ENCODE measurements at places on chromosomes 6 and 20.

DNA sequence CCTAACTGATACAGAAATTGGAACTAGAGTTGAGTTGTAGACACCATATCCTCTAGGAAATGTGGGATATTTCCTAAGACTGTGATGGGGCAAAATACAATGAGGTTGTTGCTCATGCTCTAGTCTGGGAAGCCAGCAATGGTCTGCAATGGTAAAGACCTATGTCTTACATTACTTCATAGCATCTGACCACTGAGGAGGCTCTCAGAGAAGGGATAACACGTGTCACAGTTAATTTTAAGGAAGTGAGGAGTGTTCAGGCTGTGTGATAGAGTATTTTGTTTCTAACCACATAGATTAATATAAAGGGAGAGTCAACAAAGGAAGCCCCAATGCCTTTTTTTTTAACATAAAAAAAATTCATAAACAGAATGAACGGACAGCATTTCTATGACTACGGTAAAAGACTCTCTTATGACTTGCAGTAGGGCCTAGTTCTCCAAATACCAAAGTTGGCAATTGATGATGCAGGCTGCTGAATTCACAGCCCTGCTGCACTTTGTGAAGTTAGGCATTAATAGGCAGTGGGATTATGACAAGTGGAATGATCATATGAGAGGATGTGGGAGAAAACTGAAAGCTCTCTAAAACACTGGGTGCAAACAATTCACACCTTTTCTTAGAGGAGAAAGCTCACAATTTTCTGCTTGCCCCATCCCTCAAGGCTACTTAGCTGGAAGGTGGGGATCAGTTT, 13.7 kb downstream of the KCNS1 start:
- DNase-seq = no peak

DNA sequence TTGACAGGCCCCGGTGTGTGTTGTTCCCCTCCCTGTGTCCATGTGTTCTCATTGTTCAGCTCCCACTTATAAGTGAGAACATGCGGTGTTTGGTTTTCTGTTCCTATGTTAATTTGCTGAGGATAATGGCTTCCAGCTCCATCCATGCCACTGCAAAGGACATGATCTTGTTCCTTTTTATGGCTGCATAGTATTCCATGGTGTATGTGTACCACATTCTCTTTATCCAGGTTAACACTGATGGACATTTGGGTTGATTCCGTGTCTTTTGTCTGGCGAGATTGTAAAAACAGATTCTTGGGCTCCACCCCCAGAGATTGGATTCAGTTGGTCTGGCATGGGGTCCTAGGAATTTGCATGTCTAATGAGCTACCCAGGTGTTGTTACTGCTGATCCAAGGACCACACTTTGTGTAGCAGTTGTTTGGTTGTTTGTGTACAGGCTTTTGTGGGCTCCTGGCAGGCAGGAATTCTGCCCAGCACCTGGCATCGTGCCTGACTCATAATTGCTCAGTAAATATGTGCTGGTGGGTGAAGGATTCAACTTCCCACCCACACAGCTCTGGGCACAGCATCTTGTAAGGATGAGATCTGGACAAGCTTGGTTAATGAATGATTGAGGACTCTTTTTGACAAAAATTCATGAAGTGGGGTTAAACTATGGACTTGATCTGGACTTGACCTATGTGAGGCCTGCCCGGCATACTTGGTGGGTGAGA, 5.2 kb downstream of the TOX2 start:
- DNase-seq = no peak

GRCh38 chr6:166266336-166266735, 41.9 kb downstream of the PRR18 start:
- no peak for DNase-seq

- no peak for DNase-seq
These were observed 148.3 kb downstream of the HACE1 start for GRCh38 chr6:104711371-104711770.

- DNase-seq = no peak
These were observed 86.2 kb upstream of the PRL start for GRCh38 chr6:22383016-22383415.

DNA sequence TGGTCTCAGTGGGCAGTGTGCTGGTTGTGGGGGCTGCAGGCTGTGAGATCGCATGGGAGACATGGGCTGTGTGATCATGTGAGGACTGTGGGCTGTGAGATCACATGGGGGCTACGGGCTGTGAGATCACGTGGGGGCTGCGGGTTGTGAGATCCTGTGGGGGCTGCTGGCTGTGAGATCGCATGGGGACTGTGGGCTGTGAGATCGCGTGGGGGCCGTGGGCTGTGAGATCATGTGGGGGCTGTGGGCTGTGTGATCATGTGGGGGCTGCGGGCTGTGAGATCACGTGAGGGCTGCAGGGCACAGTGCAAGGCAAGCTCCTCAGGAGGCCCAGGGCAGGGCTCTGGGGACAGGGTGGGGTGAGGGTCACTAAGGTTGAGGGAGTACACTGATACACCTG, 140.5 kb upstream of the CST7 start:
- DNase-seq = no peak

- DNase-seq = no peak
These were observed 107.0 kb downstream of the JARID2 start for GRCh38 chr6:15352845-15353244.

DNA sequence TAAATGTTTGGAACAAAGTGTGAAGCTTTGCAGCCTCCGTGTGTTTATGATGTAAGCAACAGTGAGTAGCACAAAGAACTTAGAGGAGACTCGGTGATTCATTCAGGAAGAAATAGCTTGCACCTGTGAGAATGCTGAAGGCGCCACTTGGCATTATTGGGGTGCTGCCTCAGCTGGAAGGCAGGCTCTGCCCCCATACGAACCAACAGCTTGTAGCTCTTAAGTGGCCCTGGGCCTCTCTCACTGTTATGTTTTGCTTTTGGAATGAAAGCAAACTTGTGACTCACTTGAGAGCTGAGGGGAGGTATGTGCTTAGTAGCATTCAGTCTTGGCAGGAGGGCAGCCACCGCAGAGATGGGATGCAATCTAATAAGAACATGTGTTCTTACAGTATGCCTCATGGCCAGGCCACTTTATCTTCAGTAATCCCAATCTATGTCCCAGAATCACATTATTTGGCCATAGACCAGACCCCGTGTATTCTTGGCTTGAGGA, 310.7 kb downstream of the EYA4 start:
- DNase-seq = no peak

DNA sequence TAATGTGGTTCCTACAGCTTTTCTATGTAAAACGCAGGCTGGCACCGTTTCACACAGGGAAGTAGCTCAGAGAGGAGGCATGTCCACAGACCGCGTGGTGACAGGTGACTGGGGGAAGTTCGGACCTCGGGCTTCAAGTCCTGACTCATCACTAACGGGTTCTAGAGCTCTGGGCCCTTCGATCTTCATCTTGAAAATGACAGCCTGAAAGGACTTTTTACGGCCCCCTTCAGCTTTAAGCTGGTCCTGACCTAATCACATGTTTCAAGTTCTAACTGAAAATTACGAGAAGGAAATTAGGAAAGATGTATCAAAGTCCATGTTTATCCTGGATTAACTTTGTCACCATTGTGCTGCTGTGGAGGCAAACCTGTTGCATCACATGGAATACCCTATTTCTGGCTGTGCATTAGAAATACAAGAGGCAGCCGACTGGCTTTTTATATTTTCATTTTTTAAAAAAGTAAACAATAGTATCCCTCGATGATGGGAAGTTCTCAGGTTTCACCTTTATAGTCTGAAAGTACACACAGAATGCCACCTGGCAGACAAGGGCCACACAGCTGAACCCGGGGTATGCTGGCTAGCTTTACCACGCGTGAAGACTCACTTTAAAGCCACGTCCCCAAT, 2.0 kb downstream of the MAN1A1 start:
- no peak for DNase-seq

- DNase-seq = no peak
These were observed 32.2 kb downstream of the C6orf52 start for GRCh38 chr6:10662207-10662606.

DNA sequence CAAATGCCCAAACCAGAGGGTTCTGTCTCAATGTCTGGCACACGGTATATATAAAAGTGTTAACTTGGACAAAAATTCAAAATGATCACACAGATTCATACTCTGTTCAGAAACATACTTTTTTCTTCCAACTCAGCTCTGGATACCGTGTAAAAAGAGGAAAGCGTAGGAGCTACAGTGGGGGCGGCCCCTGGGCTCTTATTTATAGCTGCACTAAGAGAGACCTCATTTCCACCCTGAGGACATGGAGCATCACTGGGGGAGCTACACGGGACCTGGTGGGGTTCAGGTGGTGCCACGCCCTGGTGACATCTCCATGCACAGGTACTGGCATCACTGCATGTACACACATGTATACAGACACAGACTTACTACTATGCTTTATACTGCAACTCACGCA, 185.9 kb upstream of the FOXQ1 start:
- DNase-seq = no peak

DNA sequence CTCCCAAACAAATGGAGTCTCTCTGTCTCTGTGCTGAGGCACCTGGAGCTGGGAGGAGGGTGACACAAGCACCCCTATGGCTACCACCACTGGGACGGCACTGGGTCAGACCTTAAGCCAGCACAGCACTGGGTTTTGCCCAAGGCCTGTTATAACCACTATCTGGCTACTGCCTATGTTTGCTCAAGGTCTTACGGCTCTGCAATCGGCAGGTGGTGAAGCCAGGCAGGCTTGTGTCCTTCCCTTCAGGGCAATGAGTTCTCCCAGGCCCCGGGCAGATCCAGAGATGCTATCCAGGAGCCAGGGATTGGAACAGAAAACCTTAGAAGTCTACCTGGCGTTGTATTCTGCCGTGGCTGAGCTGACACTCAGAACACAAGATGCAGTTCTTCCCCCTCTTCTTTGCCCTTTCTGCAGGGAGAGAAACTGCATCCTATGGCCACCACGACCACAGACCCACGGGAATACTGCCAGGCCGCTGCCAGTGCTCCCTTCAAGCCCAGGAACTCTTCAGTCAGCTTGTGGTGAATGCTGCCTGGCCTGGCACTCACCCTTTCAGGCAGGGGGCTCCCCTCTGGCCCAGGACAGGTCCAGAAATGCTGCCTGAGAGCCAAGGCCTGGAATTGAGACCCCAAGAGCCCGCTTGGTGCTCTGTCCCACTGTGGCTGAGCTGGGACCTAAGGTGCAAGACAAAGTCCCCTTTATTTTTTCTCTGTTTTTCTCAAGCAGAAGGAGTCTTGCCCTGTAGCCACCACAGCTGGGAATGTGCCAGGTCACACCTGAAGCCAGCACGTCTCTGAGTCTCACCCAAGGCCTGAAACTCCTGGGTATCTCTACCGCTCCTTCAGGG, 67.0 kb upstream of the FRMD1 start:
- DNase-seq = no peak

DNA sequence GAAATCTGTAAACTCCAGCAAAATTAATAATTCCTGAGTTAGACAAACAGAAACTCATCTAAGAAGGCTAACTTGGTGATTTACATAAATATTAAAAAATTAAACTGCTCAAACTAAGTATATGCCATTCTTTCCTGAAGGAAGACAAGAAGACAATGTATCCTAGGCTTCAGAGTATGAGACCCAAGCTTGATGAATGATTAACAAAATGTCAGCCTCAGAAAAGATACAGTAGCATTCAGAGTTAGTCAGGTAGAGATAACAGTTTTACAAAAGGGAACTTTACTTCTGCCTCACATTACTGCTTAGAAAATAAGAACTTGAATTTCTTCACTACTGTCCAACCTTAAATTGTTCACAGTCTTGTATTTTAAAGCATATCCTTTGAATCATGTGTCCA, 12.0 kb downstream of the CSNK2A1 start:
- no peak for DNase-seq

- DNase-seq = no peak
These were observed 104.3 kb downstream of the RNF144B start for GRCh38 chr6:18491308-18492045.

DNA sequence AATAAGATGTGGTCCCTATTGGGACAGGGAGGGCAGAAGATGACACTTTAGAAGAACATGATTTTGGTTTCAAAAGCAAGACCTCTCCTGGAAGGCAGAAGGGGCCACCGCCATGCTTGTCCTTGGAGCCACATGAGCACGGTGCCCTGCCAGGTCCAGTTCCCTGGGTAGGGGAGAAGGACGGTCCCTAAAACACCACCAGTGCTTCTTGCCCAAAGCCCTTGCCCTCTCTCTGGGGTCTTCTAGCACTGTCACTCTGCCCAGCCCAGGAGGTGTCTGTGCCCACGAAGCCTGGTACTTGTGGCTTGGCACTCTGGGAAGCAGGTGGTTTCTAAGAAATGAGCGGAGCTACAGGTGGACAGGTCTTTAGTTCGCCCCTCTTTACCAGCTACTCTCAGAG, 46.0 kb downstream of the PLCG1 start:
- no peak for DNase-seq

DNA sequence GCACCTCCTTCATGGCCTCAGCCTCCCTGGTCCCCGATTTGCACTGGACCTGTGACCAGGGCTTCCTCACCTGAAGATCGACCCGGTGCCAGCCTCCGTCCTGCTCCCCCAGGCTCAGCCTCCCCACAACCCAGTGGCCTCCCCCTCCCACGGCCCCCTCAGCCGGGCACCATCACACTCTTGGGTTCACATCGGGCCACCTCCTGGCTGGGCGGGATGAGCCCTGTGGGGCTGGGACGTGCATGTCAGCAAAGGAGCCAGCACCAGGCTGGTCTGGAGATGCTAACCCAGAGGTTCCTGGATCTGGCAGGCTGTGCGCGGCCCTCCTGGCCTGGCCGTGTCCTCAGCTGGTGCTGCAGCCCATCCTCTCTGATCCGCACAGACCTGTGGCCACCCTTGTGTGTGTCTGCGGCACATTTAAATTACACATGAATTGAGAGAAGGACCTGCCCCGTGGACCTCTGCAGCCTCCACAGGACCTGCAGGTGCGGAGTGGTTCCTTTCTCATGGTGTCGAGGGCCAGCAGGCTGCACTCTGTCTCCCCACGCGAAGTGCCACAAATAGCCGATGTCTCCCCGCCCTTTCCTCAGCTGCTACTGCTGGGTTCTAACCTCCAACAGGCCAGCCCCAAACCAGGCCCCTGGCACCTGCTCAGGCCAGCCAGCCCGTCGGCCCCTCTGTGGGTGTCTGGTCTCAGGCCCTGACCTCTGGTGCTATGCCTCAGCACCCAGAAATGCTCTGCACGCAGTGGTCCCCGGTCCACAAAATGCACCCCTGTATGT, 237.5 kb downstream of the ERMARD start:
- DNase-seq = no peak

GRCh38 chr6:27891320-27891875, 20.8 kb downstream of the OR2B2 start:
- no peak for DNase-seq

- DNase-seq = no peak
These were observed 300.0 kb downstream of the ZFAND3 start for GRCh38 chr6:38119516-38119915.

- DNase-seq = no peak
These were observed 40.7 kb downstream of the SRC start for GRCh38 chr20:37386505-37387251.

GRCh38 chr6:156617376-156617775, 159.8 kb upstream of the ARID1B start:
- DNase-seq = no peak

DNA sequence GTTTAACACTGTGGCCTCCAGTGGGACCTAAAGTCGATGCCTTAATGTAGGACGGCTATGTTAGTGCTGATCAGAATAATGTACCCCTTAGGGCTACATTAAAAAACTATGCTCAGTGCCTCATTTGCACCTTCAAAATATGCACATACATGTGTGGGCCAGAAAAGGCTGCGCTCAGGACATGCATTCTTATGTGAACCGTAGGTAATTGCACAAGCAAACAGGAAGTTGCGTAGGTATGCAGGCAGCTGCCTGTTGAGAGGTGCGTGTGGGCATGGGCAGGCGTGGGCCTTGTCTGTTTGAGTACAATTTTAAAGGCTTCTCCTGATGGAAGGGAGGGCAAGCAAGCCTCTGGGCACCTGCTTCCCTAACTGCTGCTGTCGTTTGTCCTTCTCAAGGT, 116.2 kb upstream of the JAG1 start:
- no peak for DNase-seq

- no peak for DNase-seq
These were observed 69.2 kb upstream of the GMDS start for GRCh38 chr6:2314641-2315040.

Data from T-helper 17 cell (primary cell).